ENCODE measurements at places on chromosomes 5 and 9. TPM values are rescaled to one million over a fixed set of nuclear protein-coding genes. Genes with fewer than 3 reads are reported as not detected.

PPP2R2B gene
- 4.1 TPM for total RNA-seq

MELK gene
- 60.4 TPM for total RNA-seq

SLC2A8 gene
- total RNA-seq, result 31.0 TPM

ALDH7A1 gene
- 169 TPM for total RNA-seq

SPINK6 gene
- total RNA-seq, result not detected

QRFP gene
- total RNA-seq, result not detected

TPPP gene
- 2.7 TPM for total RNA-seq

- no peak for DNase-seq
Observed at GRCh38 chr5:180049185-180049548, 22.4 kb downstream of the RNF130 start.

- no peak for DNase-seq
Observed at GRCh38 chr5:14582797-14583137, 1.2 kb downstream of the OTULINL start.

- no peak for DNase-seq
Observed at GRCh38 chr9:70567511-70567910, 153.1 kb upstream of the KLF9 start.

DNA sequence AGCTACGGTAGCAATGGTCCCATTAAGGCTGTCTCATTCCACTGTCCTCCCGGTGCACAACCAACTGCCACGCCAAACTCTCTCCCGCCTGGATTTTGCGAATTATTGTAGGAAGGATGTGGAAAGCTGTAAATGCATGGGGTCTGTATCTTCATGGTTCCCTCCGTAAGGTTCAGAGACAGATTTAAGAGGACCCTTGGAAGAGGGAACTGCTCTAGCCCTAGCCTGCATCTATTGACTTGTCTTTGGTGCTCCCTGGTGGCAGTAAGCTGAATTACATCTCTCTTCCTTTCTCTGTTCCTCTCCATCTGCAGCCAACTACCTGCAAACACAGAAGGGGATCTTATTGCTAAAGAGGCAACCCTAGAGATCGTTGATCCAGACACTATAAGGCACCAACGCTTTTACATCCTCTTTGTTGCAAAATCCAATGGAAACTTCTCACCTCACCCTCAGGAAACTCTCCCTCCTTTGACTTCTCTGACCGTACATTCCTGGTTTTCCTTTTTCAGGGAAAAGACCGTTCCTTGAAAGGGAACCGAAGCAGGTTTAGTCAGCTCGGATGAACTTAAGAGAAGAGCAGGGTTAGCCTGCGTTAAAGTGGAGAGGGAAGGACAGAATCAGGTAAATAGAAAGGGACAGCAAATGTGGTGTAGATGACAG lies 11.9 kb downstream of the CAPSL start:
- DNase-seq, result peak; percentile 73

- no peak for DNase-seq
Observed at GRCh38 chr5:149550594-149551226, 529 bp downstream of the CSNK1A1 start.

GRCh38 chr9:121222524-121223171 lies 21.0 kb upstream of the RAB14 start:
- DNase-seq, result no peak

GRCh38 chr5:1788200-1788599 lies 11.4 kb downstream of the MRPL36 start:
- no peak for DNase-seq

GRCh38 chr5:105670596-105670995 lies 2000.1 kb downstream of the EFNA5 start:
- no peak for DNase-seq

DNA sequence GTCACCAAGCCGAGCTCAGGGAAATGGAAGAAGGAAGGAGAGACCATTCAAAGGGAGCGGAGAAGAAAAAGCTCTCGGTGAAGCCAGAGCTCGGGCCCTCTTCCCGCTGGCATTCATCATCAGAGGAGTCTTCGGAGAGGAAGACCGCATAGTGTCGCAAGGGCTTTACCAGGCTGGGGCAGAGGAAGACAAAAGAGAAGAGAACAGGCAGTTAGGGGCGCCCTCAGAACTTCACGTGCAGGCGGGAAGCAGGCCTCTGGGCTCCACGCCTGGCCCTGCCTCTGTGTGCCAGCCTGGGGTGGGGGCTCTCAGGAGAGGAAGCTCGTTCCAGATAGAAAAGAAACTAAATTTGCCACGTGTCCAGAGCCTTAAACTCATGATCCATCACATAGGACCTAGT lies 31.7 kb downstream of the CRB2 start:
- no peak for DNase-seq

- DNase-seq, result no peak
Observed at GRCh38 chr5:94969174-94969573, 315.7 kb downstream of the MCTP1 start.

Measured in neural crest cell (in vitro differentiated cells).